ENCODE measurements at places on chromosomes 1 and 21.

DNA sequence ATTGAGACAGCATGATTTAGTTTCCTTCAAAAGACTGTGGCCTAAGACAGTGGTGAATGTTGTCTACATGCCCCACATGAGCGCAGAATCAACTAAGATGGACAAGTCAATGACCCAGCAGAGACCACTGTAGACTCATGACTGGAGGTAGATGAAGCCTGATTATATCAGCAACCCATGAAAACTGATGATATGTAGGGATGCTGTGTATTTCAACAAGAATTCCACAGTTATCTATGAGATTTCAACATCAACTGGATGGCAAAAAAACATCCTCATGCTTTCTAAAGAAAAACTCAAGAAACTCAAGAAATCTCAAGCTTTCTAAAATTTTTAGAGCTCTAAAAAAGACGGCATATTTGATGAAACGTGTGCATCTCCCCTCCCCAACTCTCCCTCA, 413.9 kb upstream of the LYPLAL1 start:
- H3K27me3 ChIP-seq, result no peaks in the 10 kb centered on the region
- DNase-seq, result no peak
- no peaks in the 10 kb centered on the region for H3K36me3 ChIP-seq
- no peaks in the 10 kb centered on the region for H3K4me1 ChIP-seq
- H3K4me3 ChIP-seq, result no peak overlapping the region
- H3K27ac ChIP-seq, result no peak overlapping the region

DNA sequence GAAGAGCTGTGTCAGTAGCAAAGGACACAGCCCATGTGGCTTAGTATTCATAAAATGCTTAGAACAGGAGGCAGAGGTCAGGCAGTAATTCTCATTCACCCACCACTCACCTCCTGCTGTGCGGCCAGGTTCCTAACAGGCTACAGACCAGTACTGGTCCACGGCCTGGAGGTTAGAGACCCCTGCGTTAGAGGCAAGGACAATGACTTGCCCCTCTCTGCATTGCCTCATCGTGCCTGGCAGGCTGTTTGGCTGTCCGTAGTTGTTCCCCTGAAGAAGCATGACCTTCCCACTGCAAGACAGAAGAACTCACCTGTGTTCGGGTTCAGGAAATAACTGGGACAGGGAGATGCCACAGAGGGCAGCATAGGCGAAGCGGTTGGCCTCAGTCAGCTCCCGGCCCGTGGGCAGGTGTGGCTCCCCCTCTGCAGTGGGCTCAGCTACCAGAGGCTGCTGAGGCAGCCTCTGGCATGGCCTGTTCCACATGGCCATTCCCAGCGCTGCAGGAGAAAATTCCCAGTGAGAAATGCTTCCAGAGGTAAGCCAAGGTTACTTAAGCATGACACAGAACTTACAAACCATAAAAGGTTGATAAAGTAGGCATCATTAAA, 19.3 kb downstream of the TMCO4 start:
- H3K36me3 ChIP-seq, result peaks cover 2% of the 10 kb centered on the region
- DNase-seq, result no peak
- H3K27ac ChIP-seq, result no peak overlapping the region

DNA sequence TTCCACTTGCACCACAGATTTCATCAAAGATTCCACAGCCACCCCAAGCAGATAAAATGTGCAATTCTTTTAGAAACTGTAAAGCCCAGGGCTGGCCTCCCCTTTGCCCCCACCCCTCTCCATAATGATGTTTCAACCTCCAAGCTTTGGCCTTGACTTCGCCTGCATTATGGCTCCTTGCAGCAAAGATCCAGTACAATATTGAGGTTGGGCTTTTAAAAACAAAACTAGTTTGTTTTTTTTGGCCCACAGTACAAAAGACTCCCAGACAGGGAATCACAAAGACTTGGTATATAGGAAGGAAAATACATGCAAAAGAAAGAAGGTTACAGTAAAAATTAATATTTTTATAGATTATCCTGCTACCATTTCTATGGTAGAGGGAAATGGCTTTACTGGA, 356.5 kb upstream of the PTBP2 start:
- H3K27me3 ChIP-seq, result no peaks in the 10 kb centered on the region
- no peaks in the 10 kb centered on the region for H3K36me3 ChIP-seq
- no peak for DNase-seq

GRCh38 chr1:168706391-168706992, 22.5 kb downstream of the DPT start:
- H3K4me1 ChIP-seq, result no peaks in the 10 kb centered on the region
- no peak overlapping the region for H3K4me3 ChIP-seq
- peaks cover 26% of the 10 kb centered on the region for H3K27me3 ChIP-seq

- no peaks in the 10 kb centered on the region for H3K4me1 ChIP-seq
- no peak for DNase-seq
- H3K36me3 ChIP-seq, result no peaks in the 10 kb centered on the region
- peaks cover 23% of the 10 kb centered on the region for H3K27me3 ChIP-seq
Measured at GRCh38 chr1:84912726-84913554, 19.9 kb upstream of the LPAR3 start.

DNA sequence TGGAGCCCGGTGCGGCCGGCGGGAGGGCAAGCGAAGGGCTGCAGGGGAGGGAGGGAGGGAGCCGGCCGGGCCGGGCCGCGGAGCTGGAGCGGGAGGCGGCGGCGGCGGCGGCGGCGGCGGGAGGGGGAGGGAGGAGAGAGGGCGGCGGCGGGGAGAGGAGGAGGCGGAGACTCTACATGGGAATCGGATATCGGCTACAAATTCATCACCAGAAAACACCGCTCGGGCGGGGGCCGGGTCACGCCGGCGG, at the start of gene AKT3:
TSS of gene AKT3 (minus strand) at position 42 of the 250 bp plus-strand sequence. CDS start 7,073 bp downstream, outside the sequence.
- peaks cover 19% of the 10 kb centered on the region for H3K4me1 ChIP-seq
- no peak for DNase-seq
- H3K4me3 ChIP-seq, result peak within 1 kb of the TSS; percentile 96
- peak within 1 kb of the TSS; percentile 94 for H3K27ac ChIP-seq

GRCh38 chr1:156123356-156124196, 9.1 kb downstream of the LMNA start:
- H3K4me3 ChIP-seq, result peak overlapping the region; percentile 54
- peaks cover 4% of the 10 kb centered on the region for H3K36me3 ChIP-seq
- DNase-seq, result peak; percentile 38
- H3K27me3 ChIP-seq, result no peaks in the 10 kb centered on the region
- H3K27ac ChIP-seq, result peak overlapping the region; percentile 86

- no peak overlapping the region for H3K27ac ChIP-seq
- H3K4me3 ChIP-seq, result no peak overlapping the region
- H3K36me3 ChIP-seq, result no peaks in the 10 kb centered on the region
- H3K27me3 ChIP-seq, result no peaks in the 10 kb centered on the region
- DNase-seq, result no peak
Measured at GRCh38 chr21:44759628-44760285, 41.9 kb downstream of the UBE2G2 start.

DNA sequence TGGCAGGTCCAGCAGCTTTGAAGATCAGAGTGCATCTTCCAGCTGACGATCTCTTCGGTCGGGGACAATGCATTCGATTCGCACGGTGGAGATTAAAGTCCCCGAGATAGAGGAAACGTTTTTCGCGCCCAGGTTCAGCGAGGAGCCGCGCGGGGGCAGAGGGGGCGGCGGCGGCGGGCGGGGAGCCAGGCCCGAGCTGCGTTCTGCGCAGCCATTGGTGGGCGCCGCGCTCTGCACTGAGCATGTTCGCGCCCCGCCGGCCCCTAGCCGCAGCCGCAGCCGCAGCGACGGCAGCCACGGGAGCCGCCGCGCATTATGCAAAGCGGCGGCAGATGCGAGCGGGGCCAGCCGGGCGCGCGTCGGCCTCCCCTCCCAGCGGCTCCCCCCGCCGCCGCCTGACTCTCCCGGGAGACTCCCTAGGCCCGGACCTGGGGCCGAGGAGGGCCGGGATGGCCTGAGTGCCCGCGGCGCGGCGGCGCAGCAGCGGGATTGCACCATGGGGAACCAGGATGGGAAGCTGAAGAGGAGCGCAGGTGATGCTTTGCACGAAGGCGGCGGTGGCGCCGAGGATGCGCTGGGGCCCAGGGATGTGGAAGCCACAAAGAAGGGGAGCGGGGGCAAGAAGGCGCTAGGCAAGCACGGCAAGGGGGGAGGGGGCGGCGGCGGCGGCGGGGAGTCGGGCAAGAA, at the start of gene FMN2:
TSS of gene FMN2 (plus strand) at position 270 of the 687 bp plus-strand sequence. CDS start at position 497, 227 bp downstream.
- H3K27me3 ChIP-seq, result peaks cover 36% of the 10 kb centered on the region
- peak within 1 kb of the TSS; percentile 18 for H3K4me3 ChIP-seq
- no peaks in the 10 kb centered on the region for H3K36me3 ChIP-seq
- H3K4me1 ChIP-seq, result peaks cover 1% of the 10 kb centered on the region
- no peak within 1 kb of the TSS for H3K27ac ChIP-seq
- no peak for DNase-seq

GRCh38 chr1:50414853-50415234, 8.4 kb downstream of the DMRTA2 start:
- H3K27ac ChIP-seq, result no peak overlapping the region
- peaks cover 4% of the 10 kb centered on the region for H3K36me3 ChIP-seq
- no peak overlapping the region for H3K4me3 ChIP-seq
- no peak for DNase-seq
- peaks cover 68% of the 10 kb centered on the region for H3K27me3 ChIP-seq

DNA sequence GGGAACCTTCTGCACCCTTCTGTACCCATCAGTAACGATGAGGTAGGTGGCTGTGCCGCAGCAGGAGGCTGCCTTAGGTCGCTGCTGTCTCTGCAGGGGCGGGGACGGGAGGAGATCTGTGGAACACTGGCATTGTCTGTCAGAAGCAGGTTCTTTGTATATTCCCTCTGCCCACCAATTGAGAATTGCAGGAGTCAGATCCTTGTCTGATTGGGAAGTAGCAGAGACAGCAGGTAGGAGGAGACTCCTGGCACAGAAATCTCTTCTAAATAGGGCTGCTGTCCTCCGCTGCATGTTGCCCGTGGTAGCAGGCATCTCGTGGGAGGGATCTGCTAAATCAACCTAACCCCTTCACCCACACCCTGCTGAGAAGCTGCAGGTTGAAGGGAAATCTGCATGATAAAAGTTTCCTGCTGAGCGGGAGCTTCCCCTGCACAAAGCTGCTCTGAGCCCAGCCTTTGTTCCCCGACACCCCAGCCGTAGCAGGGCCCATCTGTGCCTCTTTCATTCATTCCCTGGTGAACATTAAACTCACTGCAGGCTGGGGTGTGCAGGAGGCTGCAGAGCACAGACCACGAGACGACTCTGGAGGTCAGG, 15.9 kb downstream of the SARS1 start:
- no peak for DNase-seq
- no peaks in the 10 kb centered on the region for H3K27me3 ChIP-seq
- H3K27ac ChIP-seq, result no peak overlapping the region
- no peak overlapping the region for H3K4me3 ChIP-seq
- no peaks in the 10 kb centered on the region for H3K4me1 ChIP-seq

- H3K36me3 ChIP-seq, result no peaks in the 10 kb centered on the region
- no peak overlapping the region for H3K4me3 ChIP-seq
- peaks cover 12% of the 10 kb centered on the region for H3K27me3 ChIP-seq
Measured at GRCh38 chr1:68506386-68506785, 9.5 kb upstream of the DEPDC1 start.

DNA sequence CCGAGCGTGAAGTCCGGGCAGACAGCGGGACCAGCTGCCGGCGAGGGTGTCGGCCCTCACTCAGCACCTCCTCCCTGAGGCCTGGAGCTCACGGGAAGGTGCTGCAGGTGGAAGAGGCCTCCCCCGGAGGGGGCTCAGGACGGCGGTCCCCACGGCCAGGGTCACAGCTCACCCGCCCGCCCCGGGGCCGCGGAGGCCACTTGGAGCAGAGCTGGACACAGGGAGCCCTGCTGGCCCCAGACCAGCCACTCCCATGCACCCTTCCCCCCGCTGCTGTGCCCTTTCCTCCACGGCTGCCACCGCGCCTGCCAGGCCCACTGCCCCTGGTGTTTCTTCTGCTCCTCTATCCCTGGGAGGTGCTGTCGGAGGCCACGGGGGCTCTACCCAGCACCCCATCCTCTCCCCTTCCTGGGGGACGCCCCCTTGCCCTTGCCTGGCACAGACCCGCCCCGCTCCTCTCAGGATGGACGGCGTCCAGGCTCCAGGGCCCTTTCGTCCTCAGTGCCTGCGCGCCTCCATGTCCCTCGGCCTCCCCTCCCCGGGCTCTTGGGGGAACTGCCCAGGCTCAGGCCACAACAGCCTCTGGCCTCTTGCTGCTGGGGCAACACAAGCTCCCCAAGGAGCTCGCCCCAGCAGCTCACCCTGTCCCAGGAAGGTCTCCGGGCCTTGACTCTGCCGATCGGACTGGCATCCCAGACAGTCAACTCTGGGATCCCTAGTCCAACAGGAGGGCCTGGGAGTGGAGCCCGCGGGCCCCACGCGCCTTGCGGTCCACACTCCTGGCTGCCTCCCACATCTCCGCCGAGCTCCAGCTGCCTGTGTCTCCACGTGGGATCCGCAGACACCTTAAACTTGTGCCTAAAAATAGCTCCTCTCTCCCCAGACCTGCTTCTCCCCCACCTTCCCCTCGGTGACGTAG, 4.1 kb downstream of the TMEM240 start:
- H3K4me3 ChIP-seq, result no peak overlapping the region
- peaks cover 2% of the 10 kb centered on the region for H3K27me3 ChIP-seq
- no peak for DNase-seq
- no peak overlapping the region for H3K27ac ChIP-seq
- no peaks in the 10 kb centered on the region for H3K4me1 ChIP-seq
- H3K36me3 ChIP-seq, result peaks cover 5% of the 10 kb centered on the region

- H3K27ac ChIP-seq, result no peak overlapping the region
- H3K27me3 ChIP-seq, result no peaks in the 10 kb centered on the region
- peaks cover 1% of the 10 kb centered on the region for H3K4me1 ChIP-seq
- no peak overlapping the region for H3K4me3 ChIP-seq
- peaks cover 51% of the 10 kb centered on the region for H3K36me3 ChIP-seq
Measured at GRCh38 chr1:212133319-212133718, 97.8 kb downstream of the DTL start.

DNA sequence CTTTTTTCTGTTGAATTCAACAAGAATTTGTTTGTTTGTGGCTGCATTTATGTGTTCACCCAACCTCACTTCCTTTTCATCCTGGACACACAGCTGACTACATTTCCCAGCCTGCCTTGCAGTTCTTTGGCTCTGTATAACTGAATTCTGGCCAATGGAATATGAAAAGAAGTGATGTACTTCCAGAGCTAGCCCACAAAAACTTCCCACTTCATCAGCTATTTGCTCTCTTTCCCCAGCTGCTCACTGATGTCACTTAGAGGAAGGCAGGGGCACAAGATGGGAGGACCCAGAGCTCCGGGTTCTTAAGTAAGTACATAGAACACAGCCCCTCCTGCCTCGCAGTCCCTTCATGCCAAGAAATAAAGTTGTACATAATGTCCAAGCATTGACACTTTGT, 235.0 kb upstream of the FGGY start:
- H3K36me3 ChIP-seq, result peaks cover 4% of the 10 kb centered on the region
- no peak overlapping the region for H3K4me3 ChIP-seq
- H3K27ac ChIP-seq, result no peak overlapping the region
- no peak for DNase-seq
- H3K27me3 ChIP-seq, result no peaks in the 10 kb centered on the region

DNA sequence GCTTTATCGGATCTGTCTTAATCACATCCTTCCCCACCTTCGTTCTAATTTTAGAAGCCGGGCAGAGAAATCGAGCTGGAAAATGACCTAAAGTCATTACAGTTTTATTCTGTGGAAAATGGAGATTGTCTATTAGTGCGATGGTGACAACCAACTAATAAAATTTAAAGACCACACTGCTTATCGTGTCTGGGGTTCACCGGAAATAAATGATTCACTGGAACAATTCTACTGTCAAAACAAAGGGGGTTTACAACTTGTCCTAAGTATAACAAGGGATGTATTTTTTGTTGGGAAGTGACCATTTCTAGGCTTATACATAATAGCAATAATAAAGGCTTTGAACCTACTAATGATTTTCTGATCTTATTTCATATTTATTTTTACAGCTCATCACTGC, 55.6 kb downstream of the B3GALNT2 start:
- no peak overlapping the region for H3K27ac ChIP-seq
- H3K36me3 ChIP-seq, result peaks cover 21% of the 10 kb centered on the region
- no peaks in the 10 kb centered on the region for H3K4me1 ChIP-seq
- no peak overlapping the region for H3K4me3 ChIP-seq
